ENCODE measurements at places on chromosomes 1 and 21.
A peak's percentile ranks its signal among the peaks of the same experiment; 100 is the strongest.

GRCh38 chr1:83882906-83883305, 116.0 kb downstream of the TTLL7 start:
- peak; percentile 78 for DNase-seq

DNA sequence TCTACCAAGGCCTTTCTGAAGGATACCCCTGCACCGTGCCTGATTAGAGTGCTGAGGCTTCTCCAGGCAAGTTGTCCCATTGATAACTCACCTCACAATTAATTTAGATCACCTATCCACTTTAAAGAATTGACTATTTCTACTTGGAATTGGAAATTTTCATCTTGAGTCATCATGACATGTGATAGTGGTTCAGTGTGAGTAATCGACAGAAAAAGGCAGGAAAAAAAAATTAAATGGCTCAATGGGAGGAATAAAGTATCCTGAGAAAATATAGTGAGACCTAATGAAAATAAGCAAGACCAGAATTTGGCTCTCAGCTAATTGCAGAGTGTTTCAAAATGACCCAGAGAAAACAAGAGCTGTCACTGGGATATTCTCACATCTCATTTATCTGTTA, 222.4 kb upstream of the C8B start:
- DNase-seq: no peak

GRCh38 chr1:202501281-202501680, 152.8 kb downstream of the PPP1R12B start:
- DNase-seq: peak; percentile 11

GRCh38 chr1:59678493-59679228, 136.1 kb upstream of the HOOK1 start:
- peak; percentile 84 for DNase-seq

- peak; percentile 12 for DNase-seq
Measured at GRCh38 chr21:46667741-46668380, 32.4 kb downstream of the PRMT2 start.

GRCh38 chr1:156704930-156705320, 458 bp downstream of the CRABP2 start:
- peak; percentile 42 for DNase-seq

DNA sequence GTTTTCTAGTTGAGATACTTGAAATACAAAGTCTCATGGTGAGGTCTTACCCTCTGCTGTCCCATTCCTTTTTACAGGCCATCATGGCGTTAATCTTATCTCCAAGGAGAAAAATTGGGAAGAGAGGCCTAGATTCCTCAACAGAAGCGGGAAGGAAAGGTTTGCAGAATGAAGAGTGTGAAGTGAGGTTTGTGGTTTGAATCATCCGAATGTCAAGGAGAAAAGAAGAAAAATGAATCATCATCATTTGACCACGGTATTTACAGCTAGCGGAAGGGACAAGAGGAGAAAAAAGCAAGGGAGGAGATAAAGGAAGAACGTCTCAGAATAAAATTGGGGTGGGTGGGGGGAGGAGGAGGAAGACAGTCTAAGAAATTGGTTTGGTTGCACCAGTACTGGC, 935 bp upstream of the COG2 start:
- no peak for DNase-seq

DNA sequence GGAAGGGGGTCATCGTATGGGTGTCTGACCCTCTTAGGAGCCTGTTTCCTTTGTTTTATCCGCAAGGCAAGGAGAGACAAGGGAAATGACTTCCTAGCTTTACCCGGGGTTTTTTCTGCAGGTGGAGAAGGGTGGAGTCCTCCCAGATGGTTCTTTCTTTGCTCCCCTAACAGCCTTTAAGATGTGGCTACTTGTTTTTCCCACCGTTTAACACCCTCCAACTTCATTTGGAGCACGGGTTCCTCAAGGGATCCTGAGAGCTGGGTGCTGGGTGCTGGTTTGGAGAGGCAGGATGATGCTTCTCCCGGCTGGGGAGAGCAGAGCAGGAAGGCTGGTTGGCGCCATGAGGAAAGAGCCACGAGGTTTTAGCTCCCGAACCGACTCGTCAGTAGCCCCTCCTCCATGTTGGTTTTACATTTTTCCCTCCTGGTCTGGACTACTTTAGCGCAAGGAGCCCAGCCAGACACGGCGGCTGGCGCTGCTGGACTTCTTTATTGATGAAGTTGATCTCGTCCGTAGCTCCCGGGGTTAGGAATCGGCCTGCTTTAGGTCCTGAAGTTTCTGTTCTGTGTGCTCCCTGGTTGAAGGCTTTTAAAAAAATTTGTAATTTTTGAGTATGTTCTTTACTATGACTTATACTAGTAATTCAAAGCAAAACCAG, 1.4 kb downstream of the UCK2 start:
- DNase-seq: peak; percentile 72

GRCh38 chr1:109535971-109536491, 3.6 kb upstream of the GPR61 start:
- no peak for DNase-seq

DNA sequence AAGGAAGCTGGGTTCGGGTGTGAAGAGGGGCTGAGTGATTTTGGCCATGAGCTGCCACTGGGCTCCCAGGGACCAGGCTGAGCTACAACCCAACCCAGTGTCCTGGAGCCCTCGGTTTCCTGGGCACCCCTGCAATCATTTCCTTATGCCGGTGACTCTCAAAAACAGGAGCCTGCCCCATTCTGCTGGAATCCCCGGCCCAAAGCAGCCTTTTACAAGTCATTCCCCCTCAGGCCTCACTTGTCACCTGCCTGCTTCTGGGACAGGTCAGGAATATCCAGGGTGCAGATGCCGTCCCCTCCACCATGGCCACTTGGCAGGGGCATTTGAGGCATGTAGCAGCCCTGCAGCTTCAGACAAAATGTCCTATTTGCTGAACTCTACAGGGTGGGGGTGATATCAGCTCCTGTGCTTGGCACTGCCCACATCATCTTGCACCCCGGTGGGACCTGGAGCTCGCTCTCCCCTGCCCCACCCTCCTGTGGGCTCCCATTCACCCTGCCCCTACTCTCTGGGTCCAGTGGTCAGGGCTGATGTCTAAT, 30.0 kb downstream of the CDK18 start:
- no peak for DNase-seq

- no peak for DNase-seq
Measured at GRCh38 chr1:245546875-245547274, 392.1 kb downstream of the KIF26B start.

- DNase-seq: no peak
Measured at GRCh38 chr1:15257309-15257708, 10.3 kb downstream of the FHAD1 start.

DNA sequence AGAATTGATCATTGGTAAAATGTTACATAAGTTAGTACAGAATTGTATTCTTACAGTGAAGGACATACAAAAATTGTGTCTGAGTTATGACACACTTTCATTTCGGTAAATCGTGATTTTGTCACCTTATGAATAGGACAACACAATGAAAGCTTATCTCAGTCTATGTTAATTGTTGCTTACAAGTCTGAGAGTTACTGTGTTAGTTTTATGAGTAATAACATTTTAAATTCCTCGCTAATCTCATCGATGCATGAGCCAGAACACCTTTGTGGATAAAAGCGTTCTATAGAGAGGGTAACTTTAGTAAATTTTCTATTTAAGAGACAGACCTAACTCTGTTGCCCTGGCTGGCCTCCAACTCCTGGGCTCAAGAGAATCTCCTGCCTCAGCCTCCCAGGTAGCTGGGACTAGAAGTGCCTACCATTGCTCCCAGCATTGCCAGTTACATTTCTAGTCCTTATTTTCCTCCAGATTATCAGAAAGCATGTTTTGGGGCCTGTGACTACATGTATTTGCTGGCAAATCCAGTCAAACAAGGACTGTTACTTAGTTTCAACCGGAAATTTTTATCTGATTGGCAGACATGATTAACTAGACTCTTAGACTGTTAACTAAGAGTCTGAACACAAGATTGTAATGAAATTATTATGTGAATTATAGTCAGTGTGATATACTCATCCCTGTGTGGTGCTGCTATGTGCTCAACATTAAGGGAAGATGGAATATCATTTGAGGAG, 3.0 kb downstream of the PRRC2C start:
- no peak for DNase-seq

DNA sequence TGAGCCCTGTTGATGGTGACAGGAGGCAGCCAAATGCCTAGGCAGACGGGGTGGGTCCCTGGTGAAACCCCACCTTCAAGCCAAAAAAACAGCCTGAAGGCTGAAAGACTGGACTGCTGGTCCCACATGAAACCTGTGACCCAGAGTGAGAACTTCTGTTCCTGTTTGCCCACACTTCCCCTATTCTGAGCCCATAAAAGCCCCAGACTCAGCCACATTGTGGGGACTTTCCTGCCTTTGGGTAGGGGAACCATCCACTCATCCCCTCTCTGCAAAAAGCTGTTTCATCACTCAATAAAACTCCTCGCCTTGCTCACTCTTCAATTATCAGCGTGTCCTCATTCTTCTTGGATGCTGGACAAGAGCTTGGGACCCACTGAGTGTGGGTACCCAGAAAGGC, 25.2 kb downstream of the HTR6 start:
- no peak for DNase-seq

- DNase-seq: peak; percentile 30
Measured at GRCh38 chr1:62912028-62912638, 128.2 kb downstream of the ATG4C start.

DNA sequence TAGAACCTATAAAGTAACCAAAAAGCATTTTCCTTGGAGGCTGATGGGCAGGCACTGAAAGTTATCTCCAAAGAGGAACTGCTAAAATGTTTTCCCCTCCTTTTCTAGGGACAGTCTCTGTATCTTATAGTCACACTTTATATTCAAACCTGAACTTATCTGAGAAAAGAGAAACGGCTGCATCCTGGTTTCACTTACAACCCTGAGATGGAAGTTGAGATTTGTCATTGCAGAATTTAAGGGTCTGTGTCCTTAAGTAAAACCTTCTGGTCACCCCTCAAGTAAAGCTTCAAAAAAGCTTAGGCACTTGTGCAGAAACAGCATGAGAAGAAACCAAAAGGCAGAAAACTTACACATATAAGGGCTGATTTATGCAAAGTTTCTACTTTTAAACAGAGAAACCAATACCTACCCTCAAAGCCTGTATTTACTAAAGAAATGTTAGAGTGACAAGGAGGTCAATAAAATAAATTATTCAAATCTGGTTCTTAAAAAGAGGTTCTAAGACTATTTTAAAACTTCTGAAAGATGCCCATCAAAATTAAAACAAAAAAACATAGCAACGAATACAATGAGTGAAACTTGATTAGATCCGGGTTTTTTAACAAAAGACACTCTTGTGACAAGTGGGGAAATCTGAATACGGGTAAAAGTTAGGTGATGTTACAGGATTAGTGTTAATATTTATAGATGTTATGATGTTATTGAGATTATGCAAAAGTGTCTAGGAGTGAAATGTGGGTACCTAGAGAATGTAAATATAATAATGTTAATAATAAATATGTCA, 9.9 kb downstream of the CD58 start:
- DNase-seq: no peak

DNA sequence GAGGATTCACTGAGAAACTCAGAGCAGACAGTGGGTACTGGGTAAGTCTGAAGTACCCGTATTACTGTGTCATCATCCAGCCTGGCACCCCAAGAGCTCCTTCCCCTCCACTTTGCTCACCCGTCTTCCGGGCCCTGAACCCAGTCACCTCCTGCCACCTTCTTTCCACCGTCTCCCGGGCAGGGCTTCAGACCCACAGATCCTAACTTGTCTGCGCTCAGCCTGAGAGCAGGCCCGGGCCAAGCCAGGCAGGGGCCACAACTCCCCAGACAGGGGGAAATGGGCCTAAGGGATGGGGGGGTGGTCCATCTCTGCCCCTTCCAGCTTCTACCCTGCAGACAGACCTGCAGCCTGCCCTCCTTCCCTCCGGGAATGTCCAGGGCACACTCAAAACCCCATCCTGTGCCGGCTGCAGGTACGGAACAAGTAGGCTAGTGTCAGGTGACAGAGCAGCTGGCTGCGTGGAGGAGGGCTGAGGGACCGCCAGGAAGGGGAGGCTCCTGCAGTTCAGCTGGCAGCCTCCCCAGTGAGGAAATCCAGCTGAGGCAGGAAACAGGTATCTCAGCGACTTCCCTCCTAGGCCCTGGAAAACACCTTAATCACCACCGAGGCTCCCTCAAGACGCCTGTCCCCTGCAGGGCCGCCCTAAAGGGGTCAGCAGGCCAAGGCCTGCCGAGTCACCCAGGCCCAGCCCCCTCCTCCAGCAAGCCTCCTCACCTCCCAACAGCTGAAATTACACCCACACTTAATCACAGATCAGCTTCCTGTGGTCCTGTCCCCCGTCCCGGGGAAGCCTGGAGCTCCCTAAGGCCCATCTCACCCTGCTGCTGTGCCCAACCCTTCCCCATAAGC, 3.5 kb downstream of the HSPG2 start:
- DNase-seq: peak; percentile 97

- DNase-seq: peak; percentile 40
Measured at GRCh38 chr1:245085508-245086095, 69.2 kb upstream of the KIF26B start.

DNA sequence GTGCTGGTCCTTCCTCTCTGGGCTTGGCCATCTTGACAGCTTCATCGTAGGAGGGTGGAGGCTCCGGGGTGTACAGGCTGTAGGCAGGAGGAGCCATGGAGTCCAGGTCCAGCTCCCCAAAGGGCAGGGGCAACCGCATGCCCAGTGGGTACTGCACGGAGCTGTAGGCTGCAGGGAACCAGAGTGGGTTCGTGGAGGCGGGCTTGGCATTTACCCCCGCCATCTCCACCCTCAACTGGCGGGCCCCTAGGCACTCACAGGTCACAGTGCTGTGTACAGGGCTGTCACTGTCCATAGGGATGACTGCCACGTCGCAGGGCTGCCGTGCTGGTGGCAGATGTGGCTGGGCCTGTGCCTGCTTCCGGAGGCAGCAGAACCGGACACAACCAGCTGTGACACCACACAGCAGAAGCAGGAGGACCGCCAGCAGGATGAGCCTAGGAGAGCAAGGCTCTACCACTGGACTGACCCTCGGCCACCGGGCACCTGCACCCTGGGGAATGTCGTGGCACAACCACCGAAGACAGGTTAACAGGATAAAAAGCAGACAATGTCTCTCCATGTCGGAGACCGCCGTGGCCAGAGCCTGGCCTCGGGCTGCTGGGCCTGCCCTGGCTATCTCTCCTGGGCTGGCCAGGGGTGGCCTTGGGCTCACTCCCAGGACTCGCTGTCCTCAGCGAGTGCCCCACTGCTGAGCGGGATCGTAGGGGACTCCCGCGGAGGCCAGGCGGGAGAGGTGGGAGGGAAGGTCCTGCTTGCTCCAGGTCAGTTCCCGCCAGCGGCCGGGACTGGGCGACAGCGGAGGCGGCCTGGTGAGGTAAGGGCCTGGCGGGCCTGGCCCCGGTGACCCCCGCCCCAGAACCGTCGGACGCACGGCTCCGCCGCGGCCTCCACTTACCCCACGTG, 831 bp downstream of the TMEM52 start:
- no peak for DNase-seq

DNA sequence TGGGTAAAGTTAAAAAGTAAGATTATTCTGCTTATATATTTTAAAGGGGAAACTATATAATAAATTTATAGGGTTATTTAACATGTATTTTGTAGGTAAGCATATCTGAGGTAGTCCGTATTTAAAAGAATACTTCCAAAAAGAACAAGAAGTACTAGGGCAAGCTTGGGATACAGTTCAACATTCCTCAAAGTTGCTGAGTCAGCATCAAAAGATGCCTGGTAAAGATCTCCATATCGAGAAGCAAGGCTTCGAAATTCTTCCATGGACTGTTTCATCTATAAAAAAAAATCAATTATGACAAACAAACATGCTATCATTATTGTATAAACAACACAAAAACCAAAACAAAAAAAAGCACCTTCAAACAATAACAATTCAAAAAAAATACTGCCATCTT, 67.7 kb downstream of the INTS7 start:
- no peak for DNase-seq

Data from kidney capillary endothelial cell (primary cell).